AG10803 (cell line): ENCODE measurements at places on chromosomes 3 and 15.
A peak's percentile ranks its signal among the peaks of the same experiment; 100 is the strongest.

GRCh38 chr3:141320399-141321108 lies 47.8 kb upstream of the ZBTB38 start:
- DNase-seq = no peak

GRCh38 chr3:59580499-59580898 lies 530.7 kb upstream of the CFAP20DC start:
- no peak for DNase-seq

DNA sequence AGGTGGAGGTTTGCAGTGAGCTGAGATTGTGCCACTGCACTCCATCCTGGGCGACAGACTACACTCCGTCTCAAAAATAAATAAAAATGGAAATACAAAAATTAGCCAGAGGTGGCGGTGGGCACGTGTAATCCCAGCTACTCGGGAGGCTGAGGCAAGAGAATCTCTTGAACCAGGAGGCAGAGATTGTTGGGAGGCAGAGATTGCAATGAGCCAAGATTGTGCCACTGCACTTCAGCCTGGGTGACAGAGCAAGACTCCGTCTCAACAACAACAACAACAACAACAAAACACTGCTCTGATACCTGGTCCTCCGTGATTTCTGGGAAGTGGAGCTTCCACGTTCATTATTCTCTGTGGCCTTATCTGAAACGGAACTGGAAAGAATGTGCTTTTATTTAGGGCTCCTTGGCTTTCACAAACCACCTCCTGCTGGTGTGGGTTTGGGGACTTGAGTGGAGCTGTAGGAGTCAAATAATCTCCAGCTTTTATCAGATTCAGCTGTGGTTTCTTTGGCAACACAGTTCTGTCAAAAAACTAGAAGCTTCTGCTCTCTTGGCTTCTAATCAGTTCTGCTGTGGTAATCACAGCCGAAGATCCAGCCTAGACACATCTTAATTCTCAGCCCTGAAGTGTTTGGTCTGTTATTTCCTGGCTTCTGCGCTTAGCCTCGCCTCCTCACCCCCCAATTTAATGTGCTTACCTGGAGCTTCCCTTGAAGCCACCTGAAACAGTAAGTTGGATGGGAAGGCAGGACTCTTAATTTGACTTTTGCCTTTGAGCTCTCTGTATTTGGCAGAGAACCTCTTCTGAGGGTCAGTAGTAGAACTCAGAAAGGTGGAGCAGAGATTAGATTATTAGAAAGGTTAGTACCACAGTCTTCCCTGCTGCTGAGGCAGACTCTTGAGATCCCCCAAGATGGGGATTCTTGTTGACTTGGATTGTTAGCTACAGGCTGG lies 21.4 kb downstream of the IRAK2 start:
- DNase-seq = peak; percentile 42

DNA sequence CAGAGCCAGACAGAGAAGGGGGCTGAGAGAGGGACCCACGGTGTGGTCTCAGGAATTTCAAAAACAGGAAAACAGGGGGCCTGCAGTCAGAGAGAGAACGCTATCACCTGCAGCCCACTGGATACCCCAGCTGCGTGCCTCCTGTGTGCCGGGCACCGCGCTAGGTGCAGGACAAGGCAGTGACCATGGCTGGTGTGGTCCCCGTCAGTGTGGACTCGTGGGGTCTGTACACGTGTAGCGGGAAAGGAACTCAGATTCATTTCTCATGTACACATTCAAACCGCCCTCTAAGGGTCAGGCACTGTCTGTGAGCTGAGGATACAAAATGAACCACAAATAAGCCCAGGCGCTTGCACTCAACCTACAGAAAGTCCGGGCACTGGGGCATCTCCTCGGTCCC lies 20.9 kb downstream of the SSUH2 start:
- DNase-seq = no peak

DNA sequence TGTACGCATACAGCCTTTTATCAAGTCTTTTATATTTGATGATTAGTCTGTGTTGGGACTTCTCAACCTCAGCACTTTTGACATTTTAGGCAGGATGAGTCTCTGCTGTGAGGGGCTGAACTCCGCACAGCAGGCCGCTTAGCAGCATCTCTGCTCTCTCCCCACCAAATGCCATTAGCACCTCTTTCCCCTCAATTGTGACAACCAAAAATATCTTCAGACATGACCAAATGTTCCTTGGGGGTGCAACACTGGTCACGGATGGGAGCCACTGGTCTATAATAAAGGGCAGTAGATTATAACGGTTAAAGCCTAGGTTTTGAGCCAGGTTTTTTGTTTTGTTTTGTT lies 109.7 kb upstream of the LRIG1 start:
- no peak for DNase-seq

DNA sequence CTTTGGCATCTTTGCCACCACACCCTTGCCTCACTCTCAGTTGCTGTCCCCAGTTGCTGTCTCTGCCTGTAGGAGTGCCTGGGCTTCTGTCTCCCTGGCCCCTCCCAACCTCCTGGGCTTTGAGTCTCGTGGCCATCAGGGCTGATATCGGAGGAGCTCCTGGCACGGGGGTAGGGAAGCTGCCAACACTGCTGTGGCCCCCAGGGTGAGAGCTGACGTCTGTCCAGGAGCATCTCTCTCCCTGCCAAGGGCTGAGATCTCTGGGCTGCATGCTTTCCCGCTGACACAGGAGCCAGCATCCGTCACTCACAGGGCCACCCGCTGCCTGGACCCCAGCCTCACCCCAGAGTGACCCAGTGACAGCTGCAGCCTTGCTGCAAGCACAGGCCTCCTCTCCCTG lies 47.4 kb downstream of the EXOG start:
- no peak for DNase-seq

DNA sequence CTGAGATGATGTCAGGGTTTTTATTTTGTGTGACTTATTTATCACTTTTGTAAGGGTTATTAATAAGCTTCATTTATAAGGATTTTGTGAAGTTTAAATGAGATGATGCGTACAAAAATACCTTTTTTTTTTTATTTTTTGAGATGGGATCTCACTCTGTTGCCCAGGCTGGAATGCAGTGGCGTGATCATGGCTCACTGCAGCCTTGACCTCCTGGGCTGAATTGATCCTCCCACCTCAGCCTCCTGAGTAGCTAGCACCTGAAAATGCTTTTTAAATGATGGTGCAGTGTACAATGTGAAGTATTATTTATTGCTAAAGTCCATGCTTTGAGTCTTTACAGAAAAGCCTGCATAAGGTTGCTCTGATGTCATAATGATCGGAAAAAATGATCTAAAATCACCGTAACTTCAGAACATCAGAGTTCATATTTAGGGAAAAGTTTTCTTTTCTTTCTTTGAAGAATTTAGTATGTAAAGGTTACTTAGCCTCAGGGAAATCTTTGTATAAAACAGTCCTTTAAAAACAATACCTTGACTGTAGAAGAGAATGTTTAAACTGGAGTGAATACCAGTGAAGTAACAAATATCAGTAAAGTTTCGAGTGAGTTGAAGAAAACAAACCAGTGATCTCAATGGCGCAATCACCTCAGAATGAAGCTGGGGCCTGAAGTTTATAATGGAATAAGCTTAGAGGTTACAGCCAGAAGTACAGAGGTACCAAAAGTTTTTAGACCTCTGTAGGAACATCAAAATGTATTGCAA lies 29.7 kb downstream of the TCF12 start:
- DNase-seq = no peak

- DNase-seq = no peak
Measured at GRCh38 chr3:119557877-119558269, 1.5 kb downstream of the CD80 start.

DNA sequence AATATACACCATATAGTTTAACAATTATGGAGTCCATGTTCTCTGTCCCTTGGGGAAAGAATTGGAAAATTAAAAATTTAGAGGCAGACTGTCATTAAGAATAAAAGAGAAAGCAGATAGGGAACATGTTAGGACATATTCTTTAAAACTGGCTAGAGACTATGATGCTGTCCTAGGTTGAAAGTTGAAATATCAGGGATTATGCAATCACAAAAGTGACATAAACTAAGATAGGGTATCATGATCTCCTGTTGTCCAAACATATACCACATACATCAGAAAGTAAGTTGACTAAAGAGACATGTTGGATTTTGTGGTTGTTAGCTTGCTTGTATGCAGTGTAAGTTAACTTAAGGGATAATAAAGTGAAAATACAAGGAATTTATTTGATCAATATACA lies 9.9 kb upstream of the EID1 start:
- DNase-seq = no peak
